ENCODE measurements at places on chromosomes 5 and 9.
A peak's percentile ranks its signal among the peaks of the same experiment; 100 is the strongest.

DNA sequence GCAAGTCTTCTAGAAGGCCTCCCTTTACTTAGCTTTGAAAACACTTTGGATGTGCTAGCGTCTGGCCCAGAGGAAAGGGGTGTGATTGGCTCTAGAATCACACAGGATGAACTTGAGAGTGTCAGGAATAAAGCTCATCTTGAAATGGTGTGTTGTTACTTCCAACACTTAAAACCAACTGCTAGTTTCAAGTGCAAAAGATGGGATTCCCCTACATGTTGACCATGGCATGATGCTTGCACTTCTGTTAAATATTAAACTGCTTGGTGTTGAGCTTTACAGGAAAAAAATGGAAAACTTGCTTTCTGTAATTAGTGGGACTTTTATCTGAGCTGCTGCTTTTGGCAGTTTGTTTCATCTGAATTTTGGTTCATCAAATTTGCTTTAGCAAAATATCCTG, 261.1 kb downstream of the MED10 start:
- DNase-seq: no peak

DNA sequence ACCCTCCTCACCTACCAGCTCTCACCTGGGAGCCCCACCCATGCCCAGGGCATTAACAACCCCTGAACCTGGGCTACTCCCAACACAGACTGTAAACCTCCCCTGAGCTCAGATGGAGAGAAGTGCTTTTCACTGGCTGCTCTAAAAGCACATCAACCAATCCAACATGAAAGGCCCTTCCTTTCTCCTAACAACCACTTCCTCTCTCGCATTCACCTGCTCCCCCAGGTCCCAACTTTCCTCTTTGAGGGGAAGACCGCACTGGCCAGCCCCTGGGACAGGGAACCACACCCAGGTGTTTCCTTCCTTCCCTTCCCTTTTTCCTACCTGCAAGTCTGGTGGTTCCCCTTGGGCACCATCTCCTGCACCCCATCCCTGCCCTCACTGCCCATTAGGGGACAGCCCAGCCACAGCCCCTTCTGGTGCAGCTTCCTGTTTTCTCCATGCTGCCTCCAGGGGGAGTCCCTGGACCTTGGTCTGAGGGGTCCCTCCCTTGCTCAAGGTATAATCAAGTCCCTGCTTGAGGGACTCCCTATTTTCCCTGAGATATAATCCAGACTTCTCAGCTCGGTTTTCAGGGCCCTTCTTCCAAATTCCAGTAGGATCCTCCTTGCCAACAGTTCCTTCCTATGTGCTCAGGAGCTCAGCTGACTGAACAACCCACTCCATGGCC, 30.5 kb upstream of the DAB2IP start:
- peak; percentile 4 for DNase-seq

- no peak for DNase-seq
These were observed at the start of gene DBN1 for GRCh38 chr5:177473443-177474001. Gene DBN1, minus strand, starts transcription at chr5:177473634. Its CDS starts 113 bp downstream, at chr5:177473521.

- DNase-seq: no peak
These were observed 57.2 kb downstream of the CDC42SE2 start for GRCh38 chr5:131321066-131321465.

DNA sequence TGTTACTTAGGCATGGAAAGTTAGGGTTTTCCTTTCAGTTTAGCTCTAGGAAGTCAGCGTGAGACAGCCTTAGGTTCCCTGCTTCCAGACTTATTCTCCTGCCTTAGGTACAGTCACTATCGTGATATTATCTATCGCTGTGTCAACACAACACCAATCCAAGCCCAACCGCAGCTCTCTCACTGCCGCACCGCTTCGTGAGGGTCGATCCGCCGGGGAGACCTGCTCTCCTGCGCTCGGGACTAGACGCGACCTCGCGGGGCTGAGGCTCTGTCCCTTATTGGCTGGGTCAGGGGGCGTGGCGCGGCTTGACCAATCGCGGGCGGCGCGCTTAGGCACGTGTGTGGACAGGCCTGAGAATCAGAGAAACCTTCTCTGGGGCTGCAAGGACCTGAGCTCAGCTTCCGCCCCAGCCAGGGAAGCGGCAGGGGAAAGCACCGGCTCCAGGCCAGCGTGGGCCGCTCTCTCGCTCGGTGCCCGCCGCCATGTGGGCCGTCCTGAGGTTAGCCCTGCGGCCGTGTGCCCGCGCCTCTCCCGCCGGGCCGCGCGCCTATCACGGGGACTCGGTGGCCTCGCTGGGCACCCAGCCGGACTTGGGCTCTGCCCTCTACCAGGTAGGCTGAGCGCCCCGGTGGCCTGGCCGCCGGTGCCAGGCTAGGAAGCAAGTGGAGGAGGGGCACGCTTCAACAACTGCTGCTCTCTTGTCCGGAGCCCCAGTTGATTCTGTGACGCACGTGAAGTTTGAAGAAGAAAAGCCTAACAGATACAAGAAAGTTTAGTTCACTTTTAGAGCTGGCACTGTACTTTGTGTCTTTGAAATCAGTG, at the start of gene MCCC2:
Gene MCCC2, plus strand, starts transcription at position 400 of the 825 bp plus-strand sequence. Its CDS starts 86 bp downstream, at position 486.
- DNase-seq: peak; percentile 93

- no peak for DNase-seq
These were observed 45.2 kb downstream of the YIPF5 start for GRCh38 chr5:144125163-144125726.

DNA sequence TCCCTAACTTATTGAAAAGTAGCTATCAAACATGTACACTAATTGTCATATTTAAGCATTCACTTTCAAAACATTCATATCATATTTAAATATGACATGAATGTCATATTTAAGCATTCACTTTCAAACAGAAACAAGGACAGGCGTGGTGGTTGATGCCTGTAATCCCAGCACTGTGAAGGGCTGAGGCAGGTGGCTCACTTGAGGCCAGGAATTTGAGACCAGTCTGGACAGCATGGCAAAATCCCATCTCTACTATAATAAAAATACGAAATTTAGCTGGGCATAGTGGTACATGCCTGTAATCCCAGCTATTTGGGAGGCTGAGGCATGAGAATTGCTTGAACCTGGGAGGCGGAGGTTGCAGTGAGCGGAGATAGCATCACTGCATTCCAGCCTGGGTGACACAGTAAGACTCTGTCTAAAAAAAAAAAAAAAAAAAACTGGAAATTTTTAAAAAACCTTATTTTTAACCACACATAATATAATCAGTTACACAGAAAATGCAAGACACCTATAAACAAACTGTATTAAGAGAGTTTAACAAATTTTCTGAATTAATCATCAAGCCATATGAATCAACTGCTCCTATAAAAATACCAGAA, 88.1 kb downstream of the LPAR1 start:
- no peak for DNase-seq

- no peak for DNase-seq
These were observed 94.0 kb upstream of the RAPGEF1 start for GRCh38 chr9:131833906-131834305.

GRCh38 chr5:36390640-36391039, 88.9 kb upstream of the RANBP3L start:
- DNase-seq: no peak

GRCh38 chr9:111599092-111599954, at the start of gene PTGR1:
Gene PTGR1, minus strand, starts transcription at chr9:111599647. Its CDS starts 2,225 bp downstream, at chr9:111597422.
- peak; percentile 12 for DNase-seq

DNA sequence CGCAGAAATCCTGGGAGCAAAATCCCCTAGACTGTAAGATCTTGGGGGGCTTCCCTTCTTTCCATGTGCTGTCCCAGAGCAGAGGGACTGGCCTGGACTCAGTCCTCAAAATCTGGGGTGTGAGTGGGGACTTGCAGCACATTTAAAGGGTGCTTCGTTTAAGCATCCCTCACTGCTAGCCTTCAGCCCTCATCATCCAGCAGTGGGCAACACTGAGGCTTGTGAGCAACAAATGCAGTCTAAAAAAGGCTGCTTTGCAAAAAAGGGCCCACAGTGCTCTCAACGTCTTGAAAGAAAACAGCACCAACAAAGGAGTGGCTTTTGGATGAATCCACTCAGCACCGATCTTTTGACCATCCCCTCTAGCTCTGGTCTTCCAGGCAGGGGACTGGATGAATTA, 128.3 kb upstream of the TBC1D2 start:
- DNase-seq: no peak

DNA sequence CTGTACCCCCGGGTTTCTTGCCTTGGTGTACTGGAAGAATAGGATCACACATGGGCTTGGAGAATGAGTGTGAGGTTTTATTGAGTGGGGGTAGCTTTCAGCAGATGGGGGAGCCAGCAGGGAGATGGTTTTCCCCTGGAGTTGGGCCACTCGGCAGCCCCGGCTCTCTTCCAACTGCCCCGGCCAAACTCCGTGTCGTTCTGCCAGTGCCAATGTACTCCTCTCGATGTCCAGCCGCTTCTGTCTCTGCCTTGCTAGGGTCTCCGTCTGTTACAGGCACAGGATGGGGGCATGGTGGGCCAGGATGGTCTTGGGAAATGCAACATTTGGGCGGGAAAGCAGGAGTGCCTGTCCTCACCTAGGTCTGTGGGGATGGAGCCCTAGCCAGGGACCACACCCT, 7.6 kb upstream of the PLPP6 start:
- DNase-seq: no peak

GRCh38 chr5:104540448-104540847, 977.9 kb upstream of the NUDT12 start:
- DNase-seq: no peak

DNA sequence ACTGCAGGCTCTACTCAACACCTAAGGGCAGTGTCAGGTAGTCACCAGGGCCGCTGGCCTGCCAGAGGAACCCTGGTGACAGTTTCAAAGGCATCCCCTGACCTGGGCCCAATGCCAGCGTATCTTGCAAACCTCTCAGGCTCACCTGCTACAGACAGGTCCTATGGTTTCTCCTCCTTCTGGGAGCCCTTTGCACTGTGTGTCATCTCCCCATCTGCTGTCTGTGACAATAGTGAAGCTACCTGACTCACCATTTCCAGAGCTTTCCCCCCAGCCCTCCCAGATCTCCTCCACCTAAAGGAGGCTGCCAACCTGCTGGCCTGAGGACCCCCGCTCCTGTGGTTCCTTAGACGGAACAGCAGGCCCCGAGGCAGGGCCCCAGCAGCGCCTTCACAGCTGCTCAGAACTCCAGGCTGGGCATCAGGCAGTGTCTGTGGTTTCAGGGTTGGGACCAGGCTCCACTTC, 203.1 kb downstream of the FSTL4 start:
- DNase-seq: no peak

- no peak for DNase-seq
These were observed 87.2 kb downstream of the TLE4 start for GRCh38 chr9:79658926-79659325.

- no peak for DNase-seq
These were observed 105.0 kb downstream of the ANKRD55 start for GRCh38 chr5:56128113-56128512.

DNA sequence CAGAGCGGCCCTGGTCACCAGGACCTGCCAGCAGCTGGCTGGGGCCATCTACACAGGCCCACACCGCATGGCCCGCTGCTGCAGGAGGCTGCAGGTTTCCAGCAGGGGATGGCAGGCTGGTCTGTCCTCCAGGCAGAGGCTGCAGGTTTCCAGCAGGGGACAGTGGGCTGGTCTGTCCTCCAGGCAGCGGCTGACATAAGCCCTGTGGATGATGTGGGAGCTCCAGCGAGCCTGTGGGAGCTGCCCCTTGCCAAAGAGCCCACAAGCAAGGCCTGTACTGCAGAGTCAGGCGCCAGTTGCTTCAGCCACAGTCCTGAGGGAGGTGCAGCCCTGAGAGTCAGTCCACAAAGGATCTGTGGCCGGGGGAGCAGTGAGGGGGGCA, 18.5 kb downstream of the TPPP start:
- no peak for DNase-seq

GRCh38 chr5:3365501-3366215, 230.0 kb upstream of the IRX1 start:
- DNase-seq: no peak

DNA sequence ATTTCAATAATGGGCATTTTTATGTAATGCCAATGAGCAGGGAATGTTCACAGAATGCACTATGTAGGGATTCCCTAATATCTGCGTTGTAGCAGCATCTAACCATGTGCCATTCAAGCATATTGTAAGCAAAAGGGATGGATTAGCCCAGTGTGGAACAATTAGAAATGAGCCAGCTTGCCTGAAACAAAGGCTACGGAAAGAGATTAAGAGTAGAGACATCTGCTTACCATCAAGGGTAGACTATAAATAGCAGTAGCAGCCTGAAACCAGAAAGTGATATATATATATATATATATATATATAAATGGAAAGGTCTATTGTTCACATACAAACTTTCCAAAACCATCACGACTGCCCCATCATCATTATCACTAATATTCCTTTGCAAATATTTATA, 31.9 kb upstream of the CEP120 start:
- no peak for DNase-seq

DNA sequence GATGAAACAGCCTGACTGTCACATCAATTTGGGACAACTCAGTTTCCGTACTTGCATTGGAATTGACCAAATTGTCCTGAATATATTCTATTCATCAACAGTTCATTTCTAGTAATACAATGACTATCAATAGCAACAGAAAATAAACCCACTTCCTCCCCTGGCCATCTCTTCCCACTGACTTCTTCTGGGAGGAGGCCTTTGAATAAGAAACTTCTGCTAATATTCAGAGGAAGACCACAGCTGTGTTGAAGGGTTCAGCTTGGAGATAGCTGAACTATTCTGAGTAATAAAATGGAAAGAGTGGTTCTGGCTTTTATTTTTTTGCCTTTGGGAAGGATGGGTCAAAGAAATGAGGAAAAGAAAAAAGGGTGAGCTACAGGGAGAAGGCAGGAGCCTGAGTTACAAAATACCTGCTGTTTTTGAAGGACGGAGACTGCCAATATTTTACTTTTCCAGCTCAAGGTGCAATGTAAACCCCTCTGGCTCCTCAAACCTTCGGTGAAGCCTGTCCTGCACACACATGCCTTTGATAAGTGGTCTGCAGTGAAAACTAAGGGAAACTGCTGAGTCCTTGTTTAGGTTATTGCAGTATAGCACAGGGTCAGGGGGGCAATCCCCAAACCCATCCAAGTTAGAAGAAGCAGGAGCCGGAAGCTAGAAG, 29.9 kb downstream of the FYB1 start:
- peak; percentile 18 for DNase-seq

GRCh38 chr9:23771746-23772384, 54.2 kb downstream of the ELAVL2 start:
- DNase-seq: no peak

DNA sequence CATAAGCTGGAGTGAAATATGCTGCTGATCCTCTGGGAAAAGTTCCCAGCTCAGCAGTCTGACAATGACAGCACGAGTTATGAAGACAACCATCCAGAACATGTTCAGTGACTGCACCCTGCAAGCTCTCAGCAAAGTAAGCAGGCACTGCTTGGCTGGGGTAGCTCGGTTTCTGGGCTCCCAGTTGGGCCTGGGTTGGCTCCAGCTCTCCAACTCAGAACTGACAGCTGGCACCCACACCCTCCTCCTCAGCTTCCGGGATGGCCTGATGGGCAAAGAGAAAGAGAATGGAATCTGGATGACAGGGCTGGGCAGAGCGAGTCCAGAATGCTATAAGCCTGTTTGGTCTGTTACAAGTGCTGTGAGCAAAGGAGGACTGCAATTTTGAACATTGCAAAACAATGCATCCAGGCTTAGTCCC, 185.0 kb downstream of the CSNK1G3 start:
- DNase-seq: no peak

- peak; percentile 19 for DNase-seq
These were observed 25.5 kb downstream of the ESM1 start for GRCh38 chr5:54959673-54960418.

All from AML-193 (cell line).